Sciatic nerve (tissue), 2 donors: ENCODE measurements at places on chromosomes 5 and 9.

DNA sequence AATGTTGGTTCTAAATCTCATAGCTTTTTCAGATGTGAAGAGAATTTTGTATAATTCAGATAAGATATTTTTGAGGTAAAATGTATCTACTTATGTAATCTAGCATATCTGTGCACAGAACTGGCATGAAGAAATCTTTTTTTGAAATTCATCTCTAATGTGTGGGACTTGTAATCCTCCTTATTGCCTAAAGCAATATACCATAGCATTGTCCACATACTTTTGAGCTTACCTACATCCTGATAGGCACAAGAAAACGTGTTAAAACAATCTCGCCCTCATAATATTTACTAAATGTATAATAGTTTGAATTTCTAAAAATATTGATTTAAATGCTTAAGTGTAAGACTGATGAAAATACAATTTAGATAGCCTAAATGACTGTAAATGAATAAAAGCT, 1686.5 kb upstream of the ACO1 start:
- DNase-seq: no peak

DNA sequence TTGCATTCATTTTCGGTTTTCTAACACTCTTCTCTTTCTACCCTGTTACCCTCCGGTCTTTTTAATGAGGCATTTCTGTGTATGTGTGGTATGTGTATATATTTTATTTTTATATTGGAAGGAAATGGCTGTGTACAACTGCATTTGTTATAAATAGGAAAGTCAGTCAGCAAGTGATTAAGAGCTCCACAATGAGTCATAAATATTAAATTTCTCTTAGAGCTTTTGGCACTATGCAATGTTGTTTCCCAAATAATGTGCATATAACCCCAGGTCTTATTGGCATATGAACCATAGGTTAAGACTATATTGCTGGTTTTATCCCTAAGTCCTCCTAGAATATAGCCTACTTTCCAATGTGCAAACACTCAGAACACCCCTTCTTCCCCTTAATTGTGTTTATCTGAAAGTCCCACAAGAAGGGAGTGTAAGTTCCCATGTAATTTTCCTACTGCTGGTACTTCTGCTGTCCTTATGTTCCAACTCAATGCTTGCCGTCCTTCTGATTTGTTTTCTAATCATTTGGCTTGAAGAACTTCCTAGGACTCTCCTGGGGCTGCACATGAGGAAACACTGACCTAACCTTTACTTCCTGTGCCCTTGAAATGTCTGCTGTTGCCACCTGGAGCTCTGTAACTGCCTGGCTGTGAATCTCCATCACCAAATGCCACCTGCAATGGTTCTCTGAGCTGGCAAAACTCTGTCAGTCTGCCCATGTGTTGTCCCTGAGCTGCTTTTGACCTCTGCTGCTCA, 65.5 kb upstream of the PCSK5 start:
- no peak for DNase-seq

DNA sequence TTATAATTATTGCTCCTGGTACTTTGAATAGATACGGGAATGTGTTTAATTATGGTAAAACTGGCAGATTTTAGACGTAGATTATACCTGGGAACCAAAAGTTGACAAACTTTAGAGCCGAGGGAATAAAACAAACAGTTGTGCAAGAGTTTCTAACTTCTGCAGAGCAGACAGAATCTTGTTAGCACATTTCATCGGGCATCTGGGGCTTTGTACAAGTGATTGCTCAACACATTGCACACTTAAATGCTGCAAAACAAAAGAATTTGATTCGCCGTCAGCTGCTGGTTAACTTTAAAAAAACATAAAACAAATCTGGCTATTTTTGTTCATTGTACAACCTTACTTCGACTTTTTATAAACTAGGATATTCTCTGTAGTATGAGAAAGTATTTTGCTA, 398.1 kb downstream of the MAN2A1 start:
- DNase-seq: no peak

- DNase-seq: no peak
These were observed 10.0 kb upstream of the CRB2 start for GRCh38 chr9:123346026-123346425.

- DNase-seq: no peak
These were observed 34.6 kb downstream of the TNFAIP8 start for GRCh38 chr5:119390404-119390803.

DNA sequence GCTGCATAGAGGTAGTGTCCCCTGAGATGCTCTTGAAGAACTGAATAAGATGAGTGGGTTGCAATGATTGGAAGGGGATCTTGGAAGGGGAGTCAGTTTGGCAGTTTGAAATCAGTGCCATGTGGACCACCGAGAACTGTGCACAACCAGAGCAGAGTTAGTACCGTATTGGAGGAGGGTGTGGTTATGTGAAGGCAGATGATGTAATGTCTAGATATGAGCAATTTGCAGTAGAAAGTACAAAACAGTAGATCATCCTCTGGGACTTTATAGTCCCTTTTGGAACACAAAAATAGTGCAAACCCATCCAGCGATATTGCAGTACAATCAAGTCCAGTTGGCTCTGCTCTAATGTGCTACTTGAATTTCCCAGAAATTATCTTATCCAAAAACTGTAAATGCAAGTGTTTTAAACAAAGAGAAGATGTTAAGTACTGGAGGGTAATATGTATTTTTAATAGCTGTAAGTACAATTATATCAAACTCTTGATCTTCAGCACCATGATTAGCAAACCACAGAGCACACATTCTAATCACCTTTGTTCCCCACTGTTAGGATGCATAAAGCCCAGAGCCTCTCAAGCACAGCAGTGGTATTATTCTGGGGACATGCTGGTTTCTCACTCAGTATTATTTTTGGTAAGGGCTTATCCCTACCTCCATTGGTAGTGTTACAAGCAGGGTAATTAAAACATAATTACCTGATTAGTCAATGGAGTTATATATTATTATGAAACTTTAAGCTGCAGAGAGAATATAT, 41.5 kb downstream of the MEGF10 start:
- no peak for DNase-seq

DNA sequence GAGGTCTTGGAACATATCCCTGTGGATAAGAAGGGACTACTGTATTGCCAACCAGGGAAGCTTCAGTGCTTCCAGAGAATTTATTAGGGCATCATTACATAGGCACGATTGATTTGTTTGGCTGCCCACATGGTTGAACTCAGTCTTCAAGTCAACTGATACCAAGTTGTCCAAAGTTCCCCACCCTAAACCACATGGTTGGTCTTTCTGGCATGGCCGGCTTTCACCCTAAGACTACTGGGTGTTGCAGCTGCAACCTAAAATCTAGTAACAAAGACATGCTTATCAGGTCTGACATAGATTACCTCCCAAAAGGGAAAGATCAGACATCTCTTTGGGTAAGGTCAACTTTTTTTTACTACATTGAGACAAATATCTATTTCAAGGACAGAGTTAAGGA, 37.0 kb downstream of the FAF2 start:
- DNase-seq: no peak

DNA sequence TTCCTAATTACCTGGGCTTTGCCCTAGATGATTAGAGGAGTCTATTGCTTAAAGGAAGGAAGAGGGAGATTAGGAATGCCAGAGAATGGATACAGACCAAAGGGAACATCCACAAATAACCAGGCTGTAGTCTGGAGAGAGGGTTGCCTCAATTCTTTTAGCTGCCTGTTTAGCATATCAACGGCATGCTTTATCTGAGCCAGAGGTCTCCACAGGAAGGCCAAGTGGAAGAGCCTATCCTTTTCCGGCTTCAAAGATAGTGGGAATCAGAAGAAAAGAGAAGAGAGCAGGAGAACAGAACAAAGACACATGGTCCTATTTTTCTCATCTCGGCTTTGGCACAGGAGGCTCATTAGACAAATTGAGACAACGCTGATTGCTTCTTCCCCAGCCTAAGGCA, 142.4 kb downstream of the NMUR2 start:
- DNase-seq: no peak
